NCI-H2107 (cell line): ENCODE measurements at places on chromosomes 16 and 17.

- DNase-seq = no peak
Measured at GRCh38 chr17:69757688-69758430, 317.2 kb upstream of the KCNJ16 start.

DNA sequence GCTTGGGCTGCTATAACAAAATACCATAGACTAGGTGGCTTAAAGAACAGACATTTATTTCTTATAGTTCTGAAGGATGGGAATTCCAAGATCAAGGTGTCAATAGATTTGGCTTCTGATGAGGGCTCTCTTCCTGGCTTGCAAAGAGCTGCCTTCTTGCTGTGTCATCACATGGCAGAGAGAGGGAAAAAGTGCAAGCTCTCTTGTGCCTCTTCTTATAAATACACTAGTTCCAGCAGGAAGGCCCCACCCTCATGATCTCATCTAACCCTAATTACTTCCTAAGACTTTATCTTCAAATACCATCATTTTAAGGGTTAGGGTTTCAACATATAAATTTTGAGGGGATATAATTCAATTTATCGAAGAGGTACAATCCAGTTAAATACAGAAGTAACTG lies 30.6 kb downstream of the ABCA9 start:
- DNase-seq = no peak

DNA sequence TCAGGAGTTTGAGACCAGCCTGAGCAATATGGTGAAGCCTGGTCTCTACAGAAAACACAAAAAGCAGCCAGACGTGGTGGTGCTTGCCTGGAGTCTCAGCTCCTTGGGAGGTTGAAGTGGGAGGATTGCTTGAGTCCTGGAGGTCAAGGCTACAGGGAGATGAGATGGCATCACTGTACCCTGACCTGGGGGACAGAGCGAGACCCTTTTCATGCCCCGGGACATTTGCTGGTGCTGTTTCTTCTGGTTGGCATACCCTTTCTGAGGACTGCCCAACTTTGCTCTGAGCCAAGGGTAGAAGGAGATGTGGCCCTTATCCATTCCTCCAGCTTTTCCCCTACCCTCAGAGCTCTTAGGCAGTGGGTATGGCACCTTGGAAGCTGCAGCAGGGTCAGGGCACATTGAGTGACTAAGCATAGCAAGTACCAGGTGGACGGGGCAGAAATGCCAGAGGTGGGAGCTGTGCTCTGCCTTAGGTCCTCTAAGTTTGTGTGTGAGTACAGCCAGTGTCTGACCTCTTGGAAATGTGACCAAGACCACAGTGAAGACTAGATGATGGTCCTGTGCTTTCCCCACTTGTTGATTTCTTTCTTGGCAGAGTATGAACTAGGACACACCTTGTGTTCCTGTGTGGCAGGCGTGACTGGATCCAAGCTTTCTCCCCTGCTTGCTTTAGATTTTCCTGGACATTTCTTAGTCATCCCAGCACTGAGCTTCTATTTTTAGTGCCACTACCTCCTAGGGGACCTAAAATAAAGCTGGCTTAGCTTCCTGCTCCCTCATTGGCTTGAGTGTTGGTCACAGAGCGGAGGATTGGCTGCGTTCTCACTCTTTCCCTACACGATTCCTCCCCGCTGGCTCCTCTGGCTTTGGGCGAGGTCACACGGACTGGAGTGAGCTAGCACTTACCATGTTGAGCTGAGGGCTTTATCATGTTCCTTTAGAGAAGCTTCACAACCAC lies 9.9 kb upstream of the EDC4 start:
- DNase-seq = no peak

DNA sequence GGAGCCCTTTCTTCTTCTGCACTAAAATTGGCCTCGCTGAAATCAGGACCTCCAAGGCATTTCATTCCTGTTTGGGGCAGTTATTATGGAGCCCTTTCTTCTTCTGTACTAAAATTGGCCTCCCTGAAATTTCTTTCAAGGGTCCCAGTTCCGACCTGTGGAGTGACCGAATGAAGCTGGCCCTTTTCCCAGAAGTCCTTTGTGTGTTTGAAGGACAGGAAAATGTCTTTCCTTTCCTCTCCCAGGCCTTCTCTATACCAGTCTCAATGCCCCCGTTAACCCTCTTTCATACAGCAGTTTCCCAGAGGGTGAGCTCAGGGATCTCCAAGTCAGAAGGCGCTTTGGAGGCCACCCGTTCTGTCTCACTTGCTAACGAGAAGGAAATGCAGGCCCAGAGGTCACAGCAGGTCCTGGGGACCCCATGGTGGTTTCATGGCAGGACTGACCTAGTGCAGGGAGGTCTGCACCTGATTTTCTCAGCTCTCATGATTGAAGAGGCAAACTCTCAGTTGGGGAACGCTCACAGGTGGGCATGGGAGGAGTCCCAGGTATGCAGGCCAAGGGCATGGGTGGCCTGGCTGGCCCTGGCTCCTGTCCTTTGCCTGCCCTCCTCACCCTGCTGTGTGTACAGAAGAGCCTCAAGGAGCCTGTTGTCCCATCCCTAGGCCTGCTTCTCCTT lies 37.1 kb upstream of the DOC2B start:
- no peak for DNase-seq

DNA sequence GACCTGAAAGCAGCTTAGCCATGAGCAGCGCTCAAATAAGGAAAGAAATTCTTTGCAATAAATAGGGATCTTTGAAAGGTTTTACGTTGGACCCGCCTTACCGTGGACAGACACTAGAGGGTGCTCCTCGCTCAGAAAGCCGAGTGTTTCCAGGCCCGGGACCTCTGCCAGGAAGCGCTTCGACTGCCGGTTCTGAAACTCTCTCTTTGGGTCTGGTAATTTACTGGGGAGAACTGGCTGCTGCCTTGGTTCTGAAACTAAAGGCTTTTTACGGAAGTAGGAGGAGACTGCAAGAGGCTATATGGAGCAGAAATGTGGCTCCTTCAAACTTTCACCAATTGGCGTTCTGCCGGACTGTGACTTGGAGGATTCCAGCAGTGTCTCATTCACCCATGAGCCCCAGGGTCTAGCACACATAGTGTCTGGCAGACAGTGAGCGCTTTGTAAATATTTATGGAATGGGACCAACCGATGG lies 45.6 kb upstream of the HOXB9 start:
- DNase-seq = peak; percentile 32

DNA sequence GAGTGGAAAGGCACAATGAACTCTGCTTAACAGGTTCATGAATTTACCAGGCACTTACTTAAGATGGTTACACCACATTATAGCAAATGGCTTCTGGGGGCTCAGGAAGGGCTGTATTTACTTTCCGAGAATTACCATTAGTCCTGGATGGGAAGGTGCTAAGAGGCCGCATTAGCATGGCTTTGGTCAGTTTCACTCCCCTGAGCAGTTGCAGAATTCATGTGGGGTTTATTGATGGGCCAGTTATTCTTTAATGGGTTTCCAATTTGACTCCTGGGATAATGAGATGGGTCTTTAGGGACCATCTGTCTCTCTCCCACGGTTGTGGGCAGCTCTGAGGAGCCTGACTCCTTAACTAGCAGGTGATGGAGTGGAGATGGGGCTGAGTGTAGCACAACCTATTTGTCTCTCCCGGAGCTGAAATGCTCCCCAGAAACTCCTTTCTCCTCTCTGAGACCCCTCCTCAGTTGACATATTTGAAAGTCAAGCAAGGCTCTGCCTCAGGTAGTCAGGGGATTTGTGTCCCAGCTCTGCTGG lies 652.5 kb downstream of the HS3ST4 start:
- no peak for DNase-seq

DNA sequence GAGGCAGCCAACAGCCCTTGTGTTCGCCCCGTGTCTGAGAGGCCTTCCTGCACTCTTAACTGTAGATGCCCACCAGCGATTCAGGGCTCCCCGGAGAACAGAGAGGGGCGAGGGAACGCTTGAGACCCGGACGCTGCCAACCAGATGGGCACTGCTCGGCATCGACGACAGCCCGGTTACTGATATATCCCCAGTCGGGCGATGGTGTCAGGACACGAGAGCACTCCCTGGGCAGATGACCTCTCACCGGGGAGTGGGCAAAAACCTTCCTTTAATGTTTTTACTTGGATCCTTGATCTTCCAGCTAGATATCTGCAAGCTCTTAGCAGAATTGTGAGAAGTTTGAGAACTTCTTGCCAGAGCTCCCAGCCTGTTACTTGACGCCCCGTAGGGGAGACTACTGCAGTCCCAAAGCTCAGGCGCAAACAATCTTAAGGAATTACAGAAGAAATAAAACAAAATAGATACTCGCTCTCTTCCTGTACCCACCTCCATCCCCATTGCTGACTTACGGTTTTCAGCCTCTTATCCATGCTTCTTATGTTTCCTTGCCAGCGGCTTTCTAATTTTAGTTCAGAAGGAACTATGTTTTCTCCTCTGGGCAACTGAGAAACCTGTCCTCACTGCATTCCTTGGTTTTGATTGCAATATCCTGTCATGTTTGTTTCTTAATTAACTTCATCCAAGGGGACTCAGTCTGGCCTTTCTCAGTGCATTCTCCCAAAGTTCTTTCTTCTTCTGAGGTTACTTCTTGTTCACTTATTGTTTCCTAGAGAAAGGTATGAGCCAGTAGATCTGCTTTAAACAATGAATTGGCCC lies 845 bp downstream of the SP2 start:
- no peak for DNase-seq

DNA sequence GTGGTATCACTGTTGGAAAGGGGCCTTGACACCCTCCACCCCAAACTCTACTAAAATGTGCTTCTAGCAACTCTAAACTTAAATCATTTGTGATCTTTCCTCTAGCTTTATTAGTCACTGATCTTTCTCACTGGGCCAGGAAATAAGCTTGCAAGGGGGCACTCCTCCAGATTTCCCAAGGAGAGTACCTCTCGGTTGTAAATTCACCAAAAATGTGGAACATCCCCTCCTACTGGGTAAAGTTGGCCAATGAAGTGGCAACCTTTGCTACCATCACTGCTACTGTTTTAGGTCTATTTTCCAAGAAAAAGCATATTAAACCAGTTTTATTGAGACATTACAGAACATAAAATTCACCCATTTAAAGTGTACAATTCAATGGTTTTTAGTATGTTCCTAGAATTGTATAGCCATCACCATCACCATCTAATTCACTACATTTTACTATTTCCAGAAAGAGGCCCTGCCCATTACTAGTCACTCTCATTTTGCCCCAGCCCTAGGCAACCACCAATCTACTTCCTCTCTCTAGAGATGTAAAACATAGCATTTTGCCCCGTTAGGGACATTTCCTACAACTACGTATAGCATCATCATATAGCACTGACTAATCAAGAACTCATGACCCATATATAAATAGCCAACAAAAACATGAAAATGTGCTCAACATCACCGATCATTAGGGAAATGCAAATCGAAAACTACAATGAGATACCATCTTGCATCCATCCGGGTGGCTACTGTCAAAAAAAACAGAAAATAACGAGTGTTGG lies 44.6 kb upstream of the ADCY9 start:
- DNase-seq = no peak

DNA sequence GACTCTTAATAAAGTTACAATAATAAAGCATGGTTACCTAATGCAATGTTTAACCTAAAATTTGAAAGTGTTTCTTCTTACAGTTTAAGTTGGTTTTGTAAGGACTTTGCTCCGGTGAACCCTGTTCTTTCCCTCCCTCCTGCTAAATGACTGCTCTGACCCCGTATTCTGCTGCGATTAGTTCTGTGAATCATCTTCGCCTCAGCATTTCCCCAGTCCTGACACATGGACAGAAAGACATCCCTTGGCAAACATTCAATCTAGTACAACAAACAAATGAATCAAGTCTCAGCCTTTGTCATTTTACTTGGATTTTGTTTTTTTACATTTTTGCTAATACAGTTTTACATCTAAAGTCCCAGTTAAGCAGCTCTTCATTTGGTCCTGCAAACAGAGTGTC lies 15.4 kb downstream of the KCNJ2 start:
- no peak for DNase-seq

GRCh38 chr16:86061318-86061695 lies 162.3 kb downstream of the IRF8 start:
- no peak for DNase-seq

- no peak for DNase-seq
Measured at GRCh38 chr17:17350491-17351355, 47.5 kb downstream of the NT5M start.

DNA sequence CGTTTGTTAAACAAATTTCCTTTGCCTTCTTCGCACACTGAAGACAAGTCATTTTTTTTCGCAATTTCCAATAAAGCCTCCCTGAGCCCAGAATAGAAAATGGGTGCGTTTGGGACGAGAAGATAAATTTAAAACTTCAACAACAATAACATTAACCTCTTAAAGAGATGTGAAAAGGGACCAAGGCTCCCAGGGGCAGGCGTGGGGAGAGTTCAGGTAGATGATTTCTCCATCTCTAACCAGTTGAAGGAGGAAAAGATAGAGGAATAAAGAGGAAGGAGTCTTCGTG lies 1.3 kb upstream of the HOXB4 start:
- DNase-seq = no peak

DNA sequence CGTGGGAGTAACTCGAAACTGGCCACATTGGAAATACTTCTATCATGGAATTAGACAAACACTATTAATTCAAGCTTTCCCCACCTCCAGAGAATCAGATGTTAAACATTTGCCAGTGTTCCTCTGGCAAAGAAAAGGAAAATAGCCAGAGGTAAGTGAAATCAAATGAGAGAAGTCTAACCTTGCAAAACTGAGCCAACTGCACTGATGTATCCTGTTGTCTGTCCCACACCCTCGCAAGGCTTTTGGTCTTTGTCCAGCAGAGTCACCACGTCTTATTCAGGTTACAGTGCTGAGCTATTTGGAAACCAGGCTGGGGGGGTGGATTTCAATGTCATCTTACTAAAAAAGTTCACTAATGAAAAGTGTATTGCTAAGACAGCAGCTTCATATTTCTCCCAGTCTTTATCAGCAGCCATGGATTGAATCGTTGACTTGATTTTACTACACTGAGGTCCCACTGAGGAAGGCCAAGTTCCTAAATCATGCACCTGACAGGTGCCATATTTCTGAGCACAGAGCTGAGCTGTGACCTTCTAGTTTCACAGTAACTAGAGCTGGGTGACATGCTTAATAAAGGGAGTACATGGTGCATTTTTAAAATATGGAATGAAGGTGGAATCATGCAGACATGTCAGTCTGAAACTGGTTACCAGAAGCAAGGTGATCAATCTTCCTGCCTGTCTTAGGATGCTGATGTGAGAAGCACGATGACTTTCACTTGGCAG lies 85.2 kb upstream of the HSBP1 start:
- DNase-seq = no peak

DNA sequence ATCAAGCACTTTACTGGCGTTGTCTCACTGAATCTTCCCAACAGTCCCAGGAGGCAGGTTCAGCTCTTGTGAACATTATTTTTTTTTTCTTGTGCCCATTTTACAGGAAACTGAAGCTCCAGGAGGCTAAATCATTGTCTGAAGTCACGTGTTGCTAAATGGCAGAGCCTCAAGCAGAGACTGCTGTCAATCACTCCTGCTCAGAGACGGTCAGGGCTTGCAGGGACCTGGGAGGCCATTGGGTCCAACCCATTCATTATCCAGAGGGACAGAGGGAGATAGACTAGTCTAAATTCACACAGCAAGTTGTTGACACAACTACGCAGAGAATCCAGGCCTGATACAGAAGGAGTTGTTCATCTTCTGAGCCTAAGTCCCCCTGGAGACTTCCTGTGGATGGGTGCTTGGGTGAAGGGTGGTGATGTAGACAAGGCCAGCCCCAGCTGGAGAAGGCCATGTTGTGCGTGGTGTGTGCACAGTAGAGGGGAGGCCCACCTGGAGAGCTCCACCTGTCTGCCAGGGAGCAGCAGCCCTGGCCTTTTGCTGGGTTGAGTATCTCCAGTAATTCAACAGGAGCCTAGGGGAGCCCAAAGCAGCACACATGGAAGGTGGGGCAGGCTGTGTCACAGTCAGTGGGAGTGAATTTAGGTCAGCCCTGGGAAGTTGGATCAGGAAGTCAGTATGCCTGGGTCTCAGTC lies 24.3 kb upstream of the C1QL1 start:
- DNase-seq = no peak

GRCh38 chr17:8623591-8623990 lies 6.9 kb downstream of the MYH10 start:
- DNase-seq = no peak
